ENCODE measurements at places on chromosomes 6 and 20.

- no peak for DNase-seq
Observed at GRCh38 chr6:6811128-6812009, 222.8 kb downstream of the LY86 start.

DNA sequence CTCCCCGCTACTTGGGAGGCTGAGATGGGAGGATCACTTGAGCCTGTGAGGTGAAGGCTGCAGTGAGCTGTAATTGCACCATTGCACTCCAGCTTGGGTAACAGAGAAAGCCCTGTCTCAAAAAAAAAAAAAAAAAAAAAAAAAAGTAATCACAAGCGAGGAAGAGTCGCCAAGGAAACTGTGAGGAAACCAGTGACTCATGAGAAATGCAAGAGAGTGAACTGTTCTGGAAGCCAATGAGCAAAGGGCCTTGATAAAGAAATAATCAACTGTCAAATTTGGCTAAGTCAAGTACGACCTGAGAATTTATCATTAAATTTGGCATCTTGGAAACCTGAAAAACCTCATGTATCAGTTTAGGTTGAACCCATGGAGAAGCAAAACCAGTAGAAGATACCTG is 16.1 kb upstream of the LAMP5 start:
- DNase-seq = no peak

GRCh38 chr6:133834472-133835170 is 54.3 kb upstream of the TCF21 start:
- no peak for DNase-seq

GRCh38 chr6:144266091-144266649 is 19.0 kb upstream of the UTRN start:
- DNase-seq = no peak

GRCh38 chr6:34022250-34022872 is 123.5 kb downstream of the GRM4 start:
- DNase-seq = no peak

GRCh38 chr6:169457762-169458161 is 204.1 kb upstream of the THBS2 start:
- no peak for DNase-seq

DNA sequence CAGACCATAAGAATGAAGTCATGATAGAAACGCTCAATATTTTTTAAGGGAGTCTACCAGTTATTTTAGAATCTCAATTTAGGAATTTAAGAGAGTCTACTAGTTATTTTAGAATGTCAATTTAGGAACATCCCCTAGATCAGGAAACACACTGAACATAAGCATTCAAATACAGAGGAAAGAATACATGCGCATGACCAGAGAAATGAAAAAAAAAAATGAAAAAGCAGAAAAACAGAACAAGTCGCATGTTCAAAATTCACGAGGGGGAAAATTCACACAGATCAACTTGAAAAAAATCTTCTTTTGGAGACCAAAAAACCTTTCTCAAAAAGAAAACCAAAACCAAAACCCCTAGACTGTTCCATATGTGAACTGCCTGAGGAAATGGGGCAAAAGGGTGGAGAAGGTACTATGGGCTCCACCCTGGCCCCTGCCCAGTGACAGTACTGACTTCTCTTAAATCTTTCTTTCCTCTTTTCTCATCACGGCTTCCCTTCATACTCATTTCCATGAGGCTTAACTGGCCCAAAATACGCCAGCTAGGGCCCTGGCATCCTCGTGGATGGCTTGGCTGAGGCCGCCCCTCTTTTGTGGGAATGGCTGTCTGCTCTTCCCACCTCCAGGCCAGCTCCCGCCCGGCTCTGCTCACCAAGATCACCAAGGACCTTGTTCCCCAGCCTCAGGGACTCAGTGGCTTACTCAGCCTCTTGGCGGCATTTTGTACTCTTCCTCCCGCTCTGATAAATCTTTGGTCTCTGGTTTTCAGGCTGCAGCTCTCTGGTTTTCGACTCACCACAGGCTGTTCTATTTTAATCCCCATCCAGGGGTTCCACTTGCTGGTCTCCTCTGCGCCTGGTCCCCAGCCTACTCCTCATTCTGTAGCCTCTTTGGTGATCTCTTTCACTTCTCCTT is 11.2 kb downstream of the ZBTB2 start:
- no peak for DNase-seq

GRCh38 chr6:89562093-89562973 is 76.2 kb downstream of the LYRM2 start:
- no peak for DNase-seq

GRCh38 chr6:19369785-19370184 is 467.4 kb upstream of the ID4 start:
- no peak for DNase-seq
